ENCODE measurements at places on chromosomes 16 and 17. TPM values are rescaled to one million over a fixed set of nuclear protein-coding genes. Genes with fewer than 3 reads are reported as not detected.

The DRC7 gene
- total RNA-seq, result not detected

The ALDH3A1 gene
- not detected for total RNA-seq

The RGS9 gene
- total RNA-seq, result 3.3 TPM

The TMEM92 gene
- total RNA-seq, result not detected

The WWP2 gene
- total RNA-seq, result 21.5 TPM

The TBC1D3H gene
- not detected for total RNA-seq

The CBLN1 gene
- not detected for total RNA-seq

The MYADML2 gene
- not detected for total RNA-seq

The HOXB8 gene
- 0.24 TPM for total RNA-seq

The ODAD4 gene
- total RNA-seq, result 1.9 TPM

The CCL17 gene
- not detected for total RNA-seq

The LPO gene
- total RNA-seq, result not detected

The FAM20A gene
- 0.36 TPM for total RNA-seq

The DRG2 gene
- 25.7 TPM for total RNA-seq

The EFNB3 gene
- 1.3 TPM for total RNA-seq

The KPNA2 gene
- 360 TPM for total RNA-seq

The SUPT4H1 gene
- total RNA-seq, result 61.4 TPM

The SLX4 gene
- total RNA-seq, result 2.6 TPM

The CLDN7 gene
- total RNA-seq, result 2.0 TPM

All from RPMI7951 (cell line).